ENCODE measurements at places on chromosomes 5 and 9. TPM values are rescaled to one million over a fixed set of nuclear protein-coding genes. Genes with fewer than 3 reads are reported as not detected.

PITX1 gene
- 4.1 TPM for total RNA-seq

CEP78 gene
- total RNA-seq = 3.4 TPM

ERP44 gene
- 3.6 TPM for total RNA-seq

SLC27A4 gene
- 9.3 TPM for total RNA-seq

IFNW1 gene
- not detected for total RNA-seq

PCDHA9 gene
- 0.16 TPM for total RNA-seq

SPINK4 gene
- not detected for total RNA-seq

SOX30 gene
- not detected for total RNA-seq

DROSHA gene
- 48.9 TPM for total RNA-seq

CCDC152 gene
- total RNA-seq = 0.09 TPM

C5 gene
- 3.9 TPM for total RNA-seq

FAXDC2 gene
- total RNA-seq = 18.4 TPM

PCDHA11 gene
- 0.09 TPM for total RNA-seq

MUSK gene
- 2.1 TPM for total RNA-seq

USP20 gene
- 13.9 TPM for total RNA-seq

N4BP3 gene
- 1.8 TPM for total RNA-seq

GNAQ gene
- 18.3 TPM for total RNA-seq

CMYA5 gene
- total RNA-seq = 5.9 TPM

PHF24 gene
- total RNA-seq = 0.16 TPM

ISL1 gene
- not detected for total RNA-seq

TLN1 gene
- 209 TPM for total RNA-seq

GGTA1 gene
- under 0.01 TPM for total RNA-seq

MARCOL gene
- not detected for total RNA-seq

ENTREP1 gene
- under 0.01 TPM for total RNA-seq

PFN3 gene
- total RNA-seq = not detected

ZNF484 gene
- 11.8 TPM for total RNA-seq

PDCD1LG2 gene
- total RNA-seq = 1.9 TPM

ARL14EPL gene
- total RNA-seq = 0.69 TPM

FAM169A gene
- 0.17 TPM for total RNA-seq

GPX3 gene
- 14.9 TPM for total RNA-seq

ENTPD2 gene
- under 0.01 TPM for total RNA-seq

NOTCH1 gene
- total RNA-seq = 17.3 TPM

LECT2 gene
- not detected for total RNA-seq

PCDHA6 gene
- 0.17 TPM for total RNA-seq

TAF11L5 gene
- not detected for total RNA-seq

BTNL8 gene
- total RNA-seq = not detected

PCDHGC5 gene
- total RNA-seq = 3.5 TPM

PAM gene
- 241 TPM for total RNA-seq

RANBP3L gene
- total RNA-seq = under 0.01 TPM

CCDC183 gene
- total RNA-seq = 0.32 TPM

GRIA1 gene
- total RNA-seq = 0.16 TPM

CDO1 gene
- 29.2 TPM for total RNA-seq

INSL6 gene
- not detected for total RNA-seq

TOPORS gene
- 26.6 TPM for total RNA-seq

GRIN3A gene
- not detected for total RNA-seq

NIPAL4 gene
- total RNA-seq = not detected

LRRC19 gene
- total RNA-seq = not detected

C1QTNF2 gene
- total RNA-seq = 0.86 TPM

PLPPR1 gene
- not detected for total RNA-seq

TEX48 gene
- total RNA-seq = not detected

ANKRD34B gene
- total RNA-seq = not detected

PCSK1 gene
- total RNA-seq = under 0.01 TPM

SLC36A3 gene
- not detected for total RNA-seq

BARHL1 gene
- not detected for total RNA-seq

PLEKHG4B gene
- total RNA-seq = under 0.01 TPM

SPINK5 gene
- total RNA-seq = 0.09 TPM

Measured in bronchial smooth muscle cell (primary cell).